Activated T-cell treated with anti-CD3 and anti-CD28 coated beads for 1 hour (primary cell): ENCODE measurements at places on chromosomes 4 and X.
A peak's percentile ranks its signal among the peaks of the same experiment; 100 is the strongest.

DNA sequence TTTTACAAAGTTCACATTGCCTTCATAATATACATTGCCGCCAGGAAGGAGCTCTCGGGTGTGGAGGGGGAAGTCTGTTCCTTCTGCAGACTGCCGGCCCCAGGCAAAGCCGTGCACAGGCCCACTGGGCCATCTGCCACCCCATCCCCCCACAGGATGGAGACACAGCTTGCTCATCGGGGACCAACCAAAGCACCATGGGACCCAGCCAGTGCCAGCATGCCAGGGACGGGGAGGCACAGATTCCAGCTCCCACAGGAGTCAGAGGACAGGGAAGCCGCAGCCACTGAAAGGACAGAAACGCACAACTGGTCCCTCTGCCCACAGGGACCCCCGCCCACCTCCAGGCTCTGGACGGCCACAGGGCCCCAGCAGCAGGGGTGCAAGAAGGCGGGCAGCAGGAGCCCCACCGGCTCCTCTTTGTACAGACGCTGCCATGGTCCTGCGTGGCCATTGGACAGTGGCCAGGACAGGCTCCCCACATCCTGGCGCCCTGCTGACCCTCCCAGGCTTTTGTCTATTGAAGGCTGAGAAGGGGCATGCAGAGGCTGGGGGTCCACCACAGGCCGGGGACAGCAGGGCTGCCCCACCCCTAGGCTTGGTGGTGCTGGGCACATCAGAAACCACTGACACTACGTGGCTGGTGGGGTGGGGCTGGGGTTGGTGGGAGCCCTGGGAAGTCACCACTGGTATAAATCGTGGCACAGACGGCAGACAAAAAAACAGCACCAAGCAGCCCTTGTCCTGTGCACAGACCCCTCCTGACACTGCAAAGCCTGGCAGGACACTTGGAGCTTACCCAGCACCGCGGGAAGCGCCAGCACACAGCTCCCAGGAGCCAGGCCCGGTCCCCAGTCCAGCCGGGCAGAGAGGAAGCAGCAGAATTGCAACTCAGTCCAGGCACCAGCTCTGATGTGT is 89.0 kb downstream of the FAM53A start:
- DNase-seq, result no peak

DNA sequence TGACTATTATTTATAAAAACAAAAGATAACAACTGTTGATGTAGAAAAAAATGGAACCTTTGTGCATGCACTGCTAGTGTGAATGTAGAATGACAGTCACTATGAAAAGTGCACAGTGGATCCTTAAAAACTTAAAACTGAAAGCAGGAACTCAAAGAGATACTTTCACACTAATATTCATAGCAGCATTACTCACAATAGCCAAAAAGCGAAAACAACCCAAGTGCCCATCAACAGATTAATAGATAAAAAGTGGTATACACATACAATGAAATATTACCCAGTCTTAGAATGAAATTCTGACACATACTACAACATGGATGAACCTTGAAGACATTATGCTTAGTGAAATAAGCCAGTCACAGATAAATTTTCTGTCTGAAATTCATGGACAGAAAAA is 23.8 kb downstream of the CENPC start:
- DNase-seq, result no peak

GRCh38 chrX:150313514-150313913 is 49.6 kb upstream of the MAMLD1 start:
- DNase-seq, result no peak

- DNase-seq, result no peak
These were observed 3.2 kb downstream of the TMEM144 start for GRCh38 chr4:158213466-158213865.

DNA sequence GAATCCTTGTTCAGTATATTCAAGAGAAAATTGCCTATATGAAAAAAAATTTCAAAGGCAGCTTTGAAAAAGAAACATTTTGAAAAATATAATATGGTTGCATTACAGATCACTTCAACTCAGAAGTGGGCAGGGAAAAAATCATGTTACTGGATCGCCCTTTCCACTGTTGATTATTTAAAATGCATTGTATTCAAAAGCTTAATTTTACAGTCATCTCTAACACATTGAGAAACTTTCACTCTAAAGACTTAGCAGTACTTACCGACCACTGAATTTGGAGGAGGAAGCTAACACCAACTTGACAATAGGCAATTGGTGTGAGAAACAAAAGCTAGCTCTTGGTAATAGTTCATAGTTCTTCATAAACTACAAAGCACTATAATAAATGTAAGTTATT is 101.9 kb downstream of the CEP135 start:
- DNase-seq, result no peak

DNA sequence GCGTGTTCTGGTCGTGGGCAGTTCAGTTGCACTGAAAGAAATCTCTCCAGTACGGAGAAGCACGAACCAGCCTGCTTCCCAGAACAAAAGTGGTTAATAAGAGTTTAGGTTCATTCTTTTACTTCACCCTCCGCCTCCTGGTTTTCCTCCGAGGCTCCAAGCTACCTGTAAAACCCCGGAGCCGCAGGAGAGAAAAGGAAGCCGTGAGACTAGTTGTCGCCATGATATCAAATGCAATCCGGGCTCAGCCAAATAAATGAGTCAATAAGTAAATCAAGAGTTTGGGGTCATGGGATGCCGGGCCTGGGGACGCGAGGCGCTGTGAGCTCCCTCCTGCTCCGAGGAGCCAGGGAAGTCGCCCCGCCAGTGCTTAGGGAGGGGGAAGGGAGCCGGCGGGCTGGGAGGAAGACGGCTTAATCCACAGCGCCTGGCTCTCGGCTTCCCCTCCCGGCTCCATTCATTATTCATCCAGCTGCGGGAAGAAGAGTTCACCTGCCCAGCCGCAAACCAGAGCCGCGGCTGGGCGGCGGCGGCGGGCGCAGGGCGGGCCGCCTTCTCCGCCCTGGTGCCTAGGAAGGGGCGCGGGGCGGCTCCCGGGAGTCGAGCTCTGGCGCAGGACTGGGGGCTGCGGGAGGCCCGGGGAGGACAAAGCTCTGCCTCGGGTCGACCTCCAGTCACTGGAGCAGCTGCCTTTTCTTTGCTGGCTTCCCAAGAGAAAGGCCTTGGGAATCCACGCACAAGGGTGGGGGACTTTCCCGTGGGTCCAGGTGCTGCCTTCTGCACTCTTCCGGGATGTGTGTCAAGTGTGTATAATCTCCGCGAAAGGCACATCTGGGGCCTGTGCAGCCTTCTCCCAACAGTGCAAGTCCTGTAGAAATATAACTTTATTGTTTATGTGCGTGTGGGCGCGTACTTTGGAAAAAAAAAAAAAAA is 1.7 kb downstream of the FRAS1 start:
- no peak for DNase-seq

- no peak for DNase-seq
These were observed 146.1 kb upstream of the TBL1X start for GRCh38 chrX:9318766-9319165.

- DNase-seq, result no peak
These were observed 188.2 kb downstream of the SH2D1A start for GRCh38 chrX:124534536-124534935.

DNA sequence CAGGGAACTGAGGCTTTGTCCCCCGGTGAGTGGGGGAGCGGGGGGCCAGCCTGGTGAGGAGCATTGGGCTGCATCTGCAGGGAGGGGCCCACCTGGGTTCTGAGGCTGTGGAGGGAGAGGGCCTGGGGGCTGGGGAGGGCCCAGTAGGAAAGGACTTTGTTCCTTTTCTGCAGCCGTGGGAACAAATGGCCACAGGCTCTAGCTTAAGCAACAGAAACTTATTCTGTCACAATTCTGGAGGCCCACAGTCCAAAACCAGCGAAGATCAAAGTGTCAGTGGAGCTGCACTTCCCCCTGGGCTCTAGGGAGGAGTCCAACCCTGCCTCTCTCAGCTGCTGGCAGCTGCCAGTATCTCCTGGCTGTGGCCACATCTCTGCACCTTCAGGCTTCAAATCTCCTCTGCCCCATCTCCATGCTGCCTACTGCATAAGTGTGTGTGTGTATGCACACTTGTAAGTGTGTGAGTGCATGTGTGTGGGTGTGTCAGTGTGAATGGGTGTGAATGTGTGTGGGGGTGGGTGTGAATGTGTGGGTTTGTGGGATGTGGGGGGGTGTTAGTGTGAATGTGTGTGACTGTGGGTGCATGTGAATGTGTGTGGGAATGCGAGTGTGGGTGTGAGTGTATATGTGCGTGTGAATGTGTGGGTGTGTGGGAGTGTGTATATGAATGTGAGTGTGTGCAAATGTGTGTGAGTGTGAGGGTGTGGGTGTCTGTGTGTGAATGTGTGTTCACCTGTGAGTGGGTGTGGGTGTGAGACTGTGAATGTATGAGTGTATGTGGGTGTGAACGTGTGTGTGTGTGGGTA is 204.5 kb upstream of the PSAPL1 start:
- no peak for DNase-seq

- no peak for DNase-seq
These were observed 1201.9 kb downstream of the STIM2 start for GRCh38 chr4:28062562-28062961.

- peak; percentile 34 for DNase-seq
These were observed 125.7 kb upstream of the NAP1L5 start for GRCh38 chr4:88823058-88823919.

- DNase-seq, result no peak
These were observed 813 bp upstream of the APBB2 start for GRCh38 chr4:41215155-41215554.

GRCh38 chr4:105989485-105990242 is 94.4 kb downstream of the NPNT start:
- DNase-seq, result no peak

GRCh38 chr4:108384544-108384943 is 215.8 kb upstream of the LEF1 start:
- DNase-seq, result no peak

GRCh38 chrX:139738581-139738980 is 30.6 kb upstream of the MCF2 start:
- DNase-seq, result no peak

DNA sequence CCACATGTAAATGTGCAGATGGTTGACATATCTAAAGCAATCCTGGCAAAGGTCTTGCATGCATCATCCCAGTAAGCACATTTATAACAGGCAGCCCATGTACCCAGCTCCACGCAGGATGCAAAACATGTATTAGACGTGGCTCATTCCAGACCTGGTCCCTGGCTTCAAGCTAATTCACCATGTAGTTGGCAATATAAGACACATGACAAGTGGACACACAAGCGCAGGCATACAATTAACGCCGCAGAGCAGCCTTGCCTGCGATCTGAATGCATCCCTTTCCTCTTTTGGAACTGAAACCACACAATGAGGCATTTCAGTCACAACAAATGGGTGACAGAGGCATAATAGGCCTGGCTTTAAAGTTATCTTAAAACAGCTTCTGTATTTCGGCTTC is 114.5 kb upstream of the TRIM2 start:
- no peak for DNase-seq

DNA sequence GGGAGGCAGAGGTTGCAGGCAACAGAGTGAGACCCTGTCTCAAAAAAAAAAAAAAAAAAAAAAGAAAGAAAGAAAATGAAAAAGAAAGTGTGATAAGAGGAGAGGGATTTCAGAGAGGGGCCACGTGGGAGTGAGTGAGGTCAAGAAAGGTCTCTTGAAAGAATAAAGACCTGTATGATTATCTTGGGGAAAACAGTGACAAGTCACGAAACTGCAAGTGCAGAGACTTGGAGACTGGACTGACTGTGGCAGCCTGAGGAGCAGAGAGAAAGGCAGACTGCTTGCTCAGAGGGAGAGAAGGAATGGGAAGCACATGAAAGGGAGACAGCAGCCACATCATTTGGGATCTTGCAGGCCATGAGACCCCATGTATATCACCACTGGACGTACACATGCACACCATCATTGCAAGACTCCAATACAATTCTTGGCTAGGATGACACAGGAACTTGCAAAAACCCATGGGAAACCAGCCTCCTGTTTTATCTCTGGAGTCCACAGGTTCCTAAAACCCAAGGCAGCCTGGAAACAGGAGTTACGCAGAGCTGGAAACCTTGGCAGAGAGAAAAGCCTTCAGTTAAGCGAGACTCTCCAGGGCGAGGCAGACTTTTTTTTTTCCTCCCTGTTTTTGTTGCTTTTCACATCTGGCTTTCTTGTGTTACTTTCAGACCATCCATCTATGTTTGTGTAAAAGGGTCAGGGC is 207.0 kb upstream of the TBL1X start:
- no peak for DNase-seq

- DNase-seq, result no peak
These were observed 126.0 kb upstream of the LDB2 start for GRCh38 chr4:17024425-17024824.

DNA sequence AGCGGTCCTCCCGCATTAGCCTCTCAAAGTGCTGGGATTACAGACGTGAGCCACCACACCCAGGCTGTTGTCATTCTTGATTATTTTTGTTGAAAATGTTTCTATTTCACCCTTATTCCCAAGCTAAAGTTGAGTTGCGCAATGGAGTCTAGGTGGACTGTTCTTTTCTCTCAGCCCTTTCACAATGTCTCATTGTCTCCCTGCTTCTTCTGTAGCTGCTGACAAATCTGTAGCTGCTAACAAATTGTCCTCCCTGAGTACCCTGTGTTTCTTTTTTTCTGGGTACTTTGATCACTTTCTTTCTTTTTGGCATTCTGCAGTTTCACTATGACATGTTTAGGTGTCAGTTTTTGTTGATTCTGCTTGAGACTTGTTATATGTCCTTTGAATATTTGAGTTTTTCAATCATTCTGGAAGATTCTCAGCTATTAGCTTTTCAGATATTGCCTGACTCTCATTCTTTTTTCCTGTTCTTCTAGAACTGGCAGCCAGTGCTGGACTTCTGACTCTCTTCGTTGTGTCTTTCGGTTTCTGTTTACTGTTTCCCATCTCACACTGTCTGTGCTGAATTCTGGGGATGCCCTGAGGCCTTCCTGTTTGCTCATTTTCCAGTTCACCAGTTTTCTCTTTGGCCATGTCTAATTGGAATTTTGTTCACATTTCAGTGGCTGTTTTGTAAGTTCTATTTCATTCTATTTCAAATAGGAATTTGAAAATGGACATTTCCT is 6.6 kb downstream of the ABCD1 start:
- DNase-seq, result no peak

GRCh38 chrX:135595543-135595942 is 75.1 kb downstream of the INTS6L start:
- no peak for DNase-seq

DNA sequence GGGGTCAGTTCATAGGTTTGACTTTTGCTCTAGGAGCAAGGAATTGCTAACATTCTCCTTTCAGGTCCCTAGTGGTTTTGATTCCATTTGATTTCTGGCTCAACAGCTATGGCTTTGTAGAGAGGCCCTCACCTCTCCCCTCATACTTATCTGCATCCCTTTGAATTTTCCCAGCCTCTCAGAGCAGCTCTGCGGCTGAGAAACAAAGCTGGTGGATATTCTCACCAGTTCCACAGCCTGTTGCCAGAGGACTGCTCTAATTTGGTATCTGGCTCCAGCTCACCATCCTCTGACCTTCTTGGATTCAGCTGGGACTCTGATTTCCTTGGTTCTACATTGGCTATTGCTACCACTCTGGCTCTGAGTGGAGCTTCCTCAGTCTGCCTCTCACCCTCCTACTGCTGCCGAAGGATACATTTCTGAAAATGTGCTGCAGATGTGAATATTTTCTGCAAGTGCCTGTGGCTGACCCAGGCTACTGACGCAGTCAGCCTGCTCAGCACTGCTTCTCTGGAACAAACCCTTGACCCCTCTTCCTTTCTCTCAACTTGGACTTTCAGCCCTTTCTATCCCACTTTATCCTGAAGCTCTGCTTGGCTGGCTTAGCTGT is 110.9 kb upstream of the ENPEP start:
- no peak for DNase-seq
